ENCODE measurements at places on chromosomes 12 and 14.

DNA sequence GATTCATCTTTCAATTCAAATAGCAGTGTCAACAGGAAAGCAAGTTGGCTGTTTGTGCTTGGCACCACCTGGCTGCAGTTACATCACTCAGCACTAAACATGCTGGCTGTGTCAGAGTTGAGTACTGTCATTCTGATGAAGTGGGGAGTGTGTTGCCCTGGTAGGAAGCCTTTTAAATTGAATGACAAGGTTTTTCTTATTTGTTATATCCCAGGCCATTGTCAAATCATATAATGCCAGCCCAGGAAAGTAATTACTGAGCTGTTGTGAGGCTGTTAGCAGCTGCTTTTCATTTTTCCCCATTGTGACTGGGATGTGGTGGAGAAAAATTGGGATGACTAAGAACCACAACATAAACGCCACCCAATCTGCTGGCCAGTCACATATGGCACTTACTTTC, 106.5 kb upstream of the PRKD1 start:
- DNase-seq = no peak

DNA sequence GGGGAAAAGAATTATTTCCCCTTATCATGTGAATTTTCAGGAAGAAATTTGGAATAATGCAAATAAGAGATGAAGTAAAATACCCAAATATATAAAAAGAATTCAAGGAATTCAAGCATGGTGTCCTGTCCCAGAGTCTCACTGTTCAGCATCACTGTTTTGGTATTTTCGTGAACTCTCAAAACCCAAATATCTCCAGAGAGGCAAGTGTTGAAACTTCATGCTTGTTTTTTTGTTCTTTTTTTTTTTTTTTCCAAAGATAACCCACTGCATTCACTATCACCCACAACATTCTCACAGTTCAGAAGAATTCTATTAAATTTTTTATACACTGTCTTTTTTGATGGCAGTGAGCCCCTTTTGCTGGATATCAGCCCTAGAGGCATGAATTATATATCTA, 354.9 kb downstream of the DIO2 start:
- no peak for DNase-seq

DNA sequence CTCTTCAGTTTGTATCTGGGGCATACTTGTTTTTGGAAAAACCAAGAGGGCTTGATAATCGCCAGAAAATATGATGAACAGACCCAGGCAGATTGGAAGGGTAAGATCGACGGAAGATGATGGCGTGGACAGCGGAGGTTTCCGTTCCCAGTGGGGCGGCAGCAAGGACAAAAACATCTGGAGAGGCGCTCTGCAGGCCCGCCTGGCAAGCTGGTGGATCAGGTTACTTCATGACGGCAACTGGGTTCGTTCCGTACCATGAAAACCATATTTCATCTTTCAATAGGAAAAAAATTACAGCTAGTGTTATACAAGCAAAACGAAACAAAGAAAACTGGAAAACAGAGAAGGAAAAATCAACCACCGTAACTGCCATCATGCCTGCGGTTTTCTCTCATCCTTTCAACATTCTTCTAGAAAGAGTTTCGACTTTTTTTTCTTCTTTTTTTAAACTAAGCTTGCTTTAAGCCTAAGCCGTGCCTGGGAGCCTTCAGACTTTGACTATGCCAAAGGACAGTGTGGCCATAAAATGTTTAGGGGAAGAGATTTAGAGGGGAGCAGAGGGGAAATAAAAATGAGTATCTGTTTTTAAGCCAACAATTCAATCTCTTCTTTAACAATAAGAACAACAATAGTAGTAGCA, 210.5 kb downstream of the FOXN3 start:
- DNase-seq = no peak

- peak; percentile 59 for DNase-seq
Observed at GRCh38 chr12:47207829-47208248, 128.1 kb upstream of the AMIGO2 start.

DNA sequence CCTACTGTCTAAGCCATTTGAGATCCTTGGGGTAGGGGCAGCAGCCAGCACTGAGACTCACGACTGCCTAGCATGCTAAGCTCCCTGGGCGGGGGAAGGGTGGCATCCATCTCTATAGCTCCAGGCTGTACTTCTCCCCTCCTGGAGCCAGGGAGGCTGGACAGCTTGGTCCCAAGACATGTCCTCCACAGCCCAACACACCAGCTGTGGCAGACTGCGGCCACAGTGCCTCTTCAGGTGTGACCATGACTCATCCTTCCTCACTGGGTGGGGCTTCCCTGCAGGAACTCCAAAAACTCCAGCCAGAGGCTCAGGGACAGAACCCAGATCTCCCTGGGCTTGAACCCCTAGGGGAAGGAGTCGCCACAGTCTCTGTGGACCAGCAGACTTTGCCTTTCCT, 193.9 kb downstream of the GPHN start:
- DNase-seq = no peak

DNA sequence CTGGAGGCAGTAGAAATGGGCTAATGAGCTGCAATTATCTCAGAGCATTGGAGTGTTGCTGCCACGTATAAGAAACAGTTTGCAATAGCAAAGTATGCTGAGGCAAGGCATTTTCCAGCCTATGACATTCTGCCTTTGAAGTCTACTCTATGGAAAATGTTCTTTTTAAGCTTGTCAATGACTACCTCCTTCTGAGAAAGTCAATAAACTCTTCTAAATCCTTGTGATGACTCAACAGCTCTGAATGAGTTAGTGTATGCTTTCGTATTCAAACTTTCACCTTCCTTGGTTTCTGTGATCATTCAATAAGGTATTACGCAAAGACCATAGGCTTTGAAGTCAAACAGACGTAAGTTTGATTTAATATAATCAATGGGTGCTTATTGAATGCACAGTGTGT, 111.2 kb downstream of the CAPZA3 start:
- DNase-seq = no peak

DNA sequence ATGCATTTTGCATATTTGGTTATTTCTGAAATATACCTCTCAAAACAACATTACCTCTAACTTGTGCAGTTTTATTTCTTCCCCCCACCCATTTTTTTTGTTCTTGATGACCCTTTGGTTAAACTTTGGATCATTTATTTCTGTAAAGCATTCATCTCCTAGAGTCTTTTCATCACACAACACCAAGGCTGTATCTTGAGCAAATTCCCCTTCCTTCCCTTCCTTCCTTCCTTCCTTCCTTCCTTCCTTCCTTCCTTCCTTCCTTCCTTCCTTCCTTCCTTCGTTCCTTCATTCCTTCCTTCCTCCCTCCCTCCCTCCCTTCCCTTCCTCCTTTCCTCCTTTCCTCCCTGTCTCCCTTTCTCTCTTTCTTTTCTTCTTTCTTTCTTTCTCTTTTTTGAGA, 43.8 kb upstream of the PPP1R12A start:
- no peak for DNase-seq

- DNase-seq = peak; percentile 24
Observed at GRCh38 chr12:51911788-51912711, 4.7 kb downstream of the ACVRL1 start.

DNA sequence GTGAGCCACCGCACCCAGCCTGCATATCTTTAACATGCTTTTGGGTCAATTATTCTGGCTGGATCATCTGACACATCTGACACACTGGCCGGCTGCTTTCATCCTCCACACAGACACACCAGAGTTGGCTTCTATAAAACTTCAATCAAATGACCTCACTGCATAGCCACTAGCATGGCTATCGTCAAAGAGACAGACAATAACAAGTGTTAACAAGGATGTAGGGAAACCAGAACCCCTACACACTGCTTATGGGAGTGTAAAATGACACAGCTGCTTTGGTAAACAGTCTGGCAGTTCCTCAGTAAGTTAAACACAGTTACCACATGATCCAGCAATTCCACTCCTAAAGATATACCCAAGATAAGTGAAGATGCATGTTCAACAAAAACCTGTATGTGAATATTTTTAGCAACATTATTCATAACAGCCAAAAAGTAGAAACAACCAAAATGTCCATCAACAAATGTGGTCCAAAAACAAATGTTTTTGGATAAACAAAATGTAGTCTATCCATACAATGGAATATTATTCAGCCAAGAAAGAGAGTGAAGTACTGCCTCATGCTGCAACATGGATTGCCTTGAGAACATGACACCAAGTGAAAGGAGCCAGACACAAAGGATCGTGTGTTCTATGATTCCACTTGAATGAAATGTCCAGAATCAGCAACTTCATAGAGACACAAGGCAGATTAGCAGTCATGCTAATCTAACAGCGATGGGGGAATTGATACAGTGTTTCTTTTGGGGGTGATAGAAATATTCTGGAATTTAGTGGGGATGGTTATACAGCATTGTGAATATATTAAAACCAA, 10.1 kb downstream of the KDM2B start:
- no peak for DNase-seq

- DNase-seq = no peak
Observed at GRCh38 chr14:100037353-100037752, 27.9 kb upstream of the EVL start.

DNA sequence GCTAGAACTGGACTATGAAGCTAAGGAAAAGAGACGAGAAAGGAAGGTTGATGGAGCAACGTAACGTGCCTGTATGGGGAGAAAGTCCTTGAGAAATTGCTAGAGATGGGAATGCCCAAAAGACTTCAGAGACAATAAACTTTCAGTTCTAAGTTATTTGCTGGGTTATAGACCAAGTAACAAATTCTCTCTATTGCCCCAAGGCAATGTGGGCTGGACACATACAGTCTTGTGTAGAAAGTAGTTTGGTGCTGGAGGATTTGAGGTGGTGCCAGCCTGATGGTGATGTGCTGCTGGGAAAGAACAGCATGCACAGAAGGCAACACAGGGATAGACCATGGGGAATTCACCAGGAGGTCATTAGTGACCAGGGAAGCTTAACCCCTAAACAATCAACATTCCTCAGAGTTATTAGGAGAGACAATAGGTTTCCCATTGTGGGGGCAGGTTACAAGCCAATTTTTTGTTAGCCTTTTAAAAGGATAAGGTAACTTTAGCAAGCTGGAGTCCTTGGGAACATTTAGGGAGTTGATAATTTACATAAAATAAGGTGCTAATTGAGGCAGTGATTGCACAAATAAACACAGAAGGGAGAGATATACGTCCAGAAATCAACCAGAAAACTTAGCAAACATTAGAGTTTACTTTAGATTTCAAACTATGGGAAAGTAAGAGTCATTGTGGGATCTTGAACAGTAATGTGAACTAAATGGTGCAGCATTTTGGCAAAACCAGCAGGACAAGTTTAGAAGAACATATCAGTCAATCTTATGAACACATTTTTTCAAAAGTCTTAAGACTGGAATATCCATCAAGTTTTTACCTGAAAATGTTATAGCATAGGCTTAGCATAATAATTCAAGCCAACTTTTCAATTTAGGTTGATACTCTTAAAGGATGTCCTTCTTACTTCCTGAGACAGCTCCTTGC, 61.4 kb downstream of the LMNTD1 start:
- no peak for DNase-seq

DNA sequence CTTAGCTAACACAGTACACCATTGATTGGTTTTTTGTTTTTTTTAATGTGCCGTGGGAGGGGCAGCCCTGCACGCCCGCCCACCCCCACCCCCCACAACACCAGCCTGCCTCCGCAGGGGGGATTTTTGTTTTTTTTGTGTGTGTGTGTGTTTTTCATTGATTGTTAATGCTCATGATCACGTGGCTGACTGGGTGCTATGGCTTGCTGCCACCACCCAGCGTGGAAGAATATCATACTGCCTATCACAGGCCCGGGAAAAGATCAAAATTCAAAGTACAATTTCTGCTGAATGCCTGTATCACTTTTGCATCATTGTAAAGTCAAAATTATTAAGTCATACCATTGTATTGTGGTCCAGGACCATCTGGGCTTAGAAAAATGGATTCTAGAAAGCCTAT, 8.3 kb downstream of the RESF1 start:
- no peak for DNase-seq

DNA sequence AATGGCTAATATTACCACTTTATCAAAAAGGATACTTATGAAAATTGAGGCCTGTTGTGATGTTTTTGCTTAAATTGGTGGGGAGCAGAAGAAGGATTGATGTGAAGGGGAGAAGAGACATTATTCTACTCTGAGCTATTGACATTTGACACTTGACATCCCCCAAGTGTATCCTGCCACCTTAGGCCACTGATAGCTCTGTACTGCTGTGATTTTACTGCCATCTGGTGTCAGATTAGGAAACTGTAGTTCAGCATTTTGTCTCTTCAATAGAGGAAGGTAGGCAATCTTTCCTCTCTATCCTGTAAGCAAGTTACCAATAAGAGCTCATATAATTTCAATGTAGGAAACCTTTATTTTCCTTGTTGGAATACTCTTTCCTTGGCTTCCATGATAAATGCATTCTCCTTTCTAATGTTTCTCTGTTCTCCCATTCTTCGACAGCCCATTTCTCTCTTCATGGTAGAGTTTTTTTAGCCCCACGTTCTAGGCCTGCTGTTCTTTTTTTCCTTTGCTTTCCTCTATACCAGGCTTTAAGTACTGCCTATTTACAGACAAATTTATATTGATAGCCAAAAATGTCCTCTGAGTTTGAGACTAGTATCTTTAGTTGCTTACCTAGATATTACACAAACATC, 46.3 kb downstream of the PPHLN1 start:
- DNase-seq = peak; percentile 88

All from Kasumi-1 (cell line).